ENCODE measurements at places on chromosomes 12 and 14.

- DNase-seq = no peak
Observed at GRCh38 chr14:53875324-53875897, 81.2 kb downstream of the BMP4 start.

DNA sequence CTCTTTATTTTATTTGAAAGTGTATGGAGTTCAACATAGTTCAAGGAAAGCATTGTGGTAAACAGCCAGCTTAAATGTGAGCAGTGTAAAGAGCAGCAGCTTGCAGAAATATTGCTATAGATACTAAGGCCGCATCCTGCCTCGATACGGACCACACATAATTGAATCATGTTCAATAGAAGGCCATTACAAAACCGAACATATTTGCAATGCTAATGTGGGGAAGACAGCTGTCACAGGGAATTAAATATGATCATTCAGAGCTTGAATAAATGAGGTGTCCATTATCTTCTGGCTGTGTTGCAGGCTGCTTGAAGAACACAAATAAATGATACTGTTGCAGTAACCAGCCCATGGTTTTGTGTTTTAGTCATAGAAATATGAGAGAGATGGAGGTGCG is 173.2 kb downstream of the BRMS1L start:
- DNase-seq = no peak

DNA sequence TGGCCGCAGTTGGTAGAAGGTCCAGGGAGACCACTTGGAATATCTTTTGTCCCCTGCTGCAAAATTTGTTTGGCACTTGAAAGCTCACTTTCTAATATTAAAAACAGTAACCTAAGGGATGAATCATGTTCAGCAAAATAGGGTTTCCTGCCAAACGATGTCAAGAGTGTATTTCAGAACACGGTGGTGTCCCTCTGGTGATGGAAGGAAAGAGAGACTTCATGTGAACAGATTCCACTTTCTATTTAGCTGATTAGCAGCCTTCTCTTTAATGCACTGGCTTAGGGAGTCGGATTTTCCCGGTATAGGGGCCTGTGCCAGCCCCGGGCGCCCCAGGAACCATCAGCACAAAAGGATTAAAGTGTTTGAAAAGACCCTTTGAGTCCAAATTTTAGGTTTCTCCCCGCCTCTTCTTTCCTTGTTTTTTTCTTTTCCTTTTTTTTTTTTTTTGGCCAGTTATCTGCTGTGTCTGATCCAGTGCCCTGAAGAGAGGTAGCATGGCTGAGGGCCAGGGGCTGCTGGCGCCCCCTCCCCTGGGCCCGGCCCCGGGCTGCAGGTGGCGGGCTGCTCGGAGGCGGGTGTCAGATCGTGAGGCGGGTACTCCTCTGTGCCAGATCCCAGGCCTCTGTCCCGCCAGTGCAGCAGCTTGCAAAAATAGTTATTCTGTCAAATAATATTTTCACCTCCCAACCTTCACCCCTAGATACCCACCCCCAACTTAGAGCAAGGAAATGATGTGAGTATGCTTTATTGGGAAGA is 88.3 kb downstream of the TESC start:
- DNase-seq = no peak

DNA sequence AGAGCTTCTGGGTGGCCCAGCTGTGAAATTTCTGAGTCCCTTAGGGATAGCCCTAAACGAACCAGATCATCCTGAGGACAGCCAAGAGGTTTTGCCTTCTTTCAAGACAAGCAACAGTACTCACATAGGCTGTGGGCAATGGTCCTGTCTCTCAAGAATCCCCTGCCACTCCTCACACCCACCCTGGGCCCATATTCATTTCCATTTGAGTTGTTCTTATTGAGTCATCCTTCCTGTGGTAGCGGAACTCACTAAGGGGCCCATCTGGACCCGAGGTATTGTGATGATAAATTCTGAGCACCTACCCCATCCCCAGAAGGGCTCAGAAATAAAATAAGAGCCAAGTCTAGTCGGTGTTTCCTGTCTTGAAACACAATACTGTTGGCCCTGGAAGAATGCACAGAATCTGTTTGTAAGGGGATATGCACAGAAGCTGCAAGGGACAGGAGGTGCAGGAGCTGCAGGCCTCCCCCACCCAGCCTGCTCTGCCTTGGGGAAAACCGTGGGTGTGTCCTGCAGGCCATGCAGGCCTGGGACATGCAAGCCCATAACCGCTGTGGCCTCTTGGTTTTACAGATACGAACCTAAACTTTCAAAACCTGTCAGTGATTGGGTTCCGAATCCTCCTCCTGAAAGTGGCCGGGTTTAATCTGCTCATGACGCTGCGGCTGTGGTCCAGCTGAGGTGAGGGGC is 38.9 kb downstream of the DAD1 start:
- DNase-seq = peak; percentile 41

- DNase-seq = no peak
Observed at GRCh38 chr14:76217179-76217578, 65.5 kb downstream of the GPATCH2L start.

GRCh38 chr12:45737638-45738037 is 8.1 kb downstream of the ARID2 start:
- no peak for DNase-seq

DNA sequence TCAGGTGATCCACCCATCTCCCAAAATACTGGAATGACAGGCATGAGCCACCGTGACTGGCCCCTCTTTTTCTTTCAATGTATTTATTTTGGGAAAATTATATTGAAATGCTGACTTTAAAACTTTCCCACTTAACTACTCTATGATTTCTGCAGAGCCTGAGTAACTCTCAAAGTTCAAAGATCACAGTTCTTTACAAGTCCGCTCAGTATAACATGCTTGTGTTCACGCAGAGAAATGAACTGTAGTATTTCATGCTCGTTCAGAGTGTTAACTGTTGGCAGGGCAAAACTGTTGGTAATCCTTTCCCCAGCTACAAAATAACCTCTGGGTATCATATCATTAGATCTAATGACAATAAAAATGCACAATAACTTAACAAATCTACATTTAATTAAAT is 50.7 kb upstream of the ADAMTS20 start:
- no peak for DNase-seq

DNA sequence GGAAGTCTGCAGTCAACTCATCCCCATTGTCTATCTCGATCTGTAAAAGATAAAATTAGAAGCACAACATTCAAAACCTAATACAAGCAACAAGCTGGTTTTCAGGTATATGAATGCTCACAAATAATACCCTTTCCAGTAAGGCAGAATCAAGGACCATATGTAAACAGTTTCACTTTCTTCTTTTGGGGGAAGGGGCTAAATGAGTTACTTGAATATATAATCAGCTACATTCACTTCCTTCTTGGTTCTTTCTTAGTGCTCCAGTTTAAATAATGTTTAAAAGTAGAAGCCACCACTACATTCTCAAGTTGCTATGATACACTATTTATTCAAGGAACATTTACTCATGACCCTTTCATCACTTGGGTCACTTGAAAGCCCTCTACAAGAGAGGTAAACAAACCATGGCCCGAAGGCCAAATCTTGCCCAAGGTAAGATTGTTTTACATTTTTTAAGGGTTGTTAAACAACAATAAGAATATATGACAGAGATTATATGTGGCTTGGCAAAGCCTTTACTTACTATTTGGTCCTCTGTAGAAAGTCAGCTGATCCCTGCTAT is 10.3 kb downstream of the TWF1 start:
- DNase-seq = no peak

DNA sequence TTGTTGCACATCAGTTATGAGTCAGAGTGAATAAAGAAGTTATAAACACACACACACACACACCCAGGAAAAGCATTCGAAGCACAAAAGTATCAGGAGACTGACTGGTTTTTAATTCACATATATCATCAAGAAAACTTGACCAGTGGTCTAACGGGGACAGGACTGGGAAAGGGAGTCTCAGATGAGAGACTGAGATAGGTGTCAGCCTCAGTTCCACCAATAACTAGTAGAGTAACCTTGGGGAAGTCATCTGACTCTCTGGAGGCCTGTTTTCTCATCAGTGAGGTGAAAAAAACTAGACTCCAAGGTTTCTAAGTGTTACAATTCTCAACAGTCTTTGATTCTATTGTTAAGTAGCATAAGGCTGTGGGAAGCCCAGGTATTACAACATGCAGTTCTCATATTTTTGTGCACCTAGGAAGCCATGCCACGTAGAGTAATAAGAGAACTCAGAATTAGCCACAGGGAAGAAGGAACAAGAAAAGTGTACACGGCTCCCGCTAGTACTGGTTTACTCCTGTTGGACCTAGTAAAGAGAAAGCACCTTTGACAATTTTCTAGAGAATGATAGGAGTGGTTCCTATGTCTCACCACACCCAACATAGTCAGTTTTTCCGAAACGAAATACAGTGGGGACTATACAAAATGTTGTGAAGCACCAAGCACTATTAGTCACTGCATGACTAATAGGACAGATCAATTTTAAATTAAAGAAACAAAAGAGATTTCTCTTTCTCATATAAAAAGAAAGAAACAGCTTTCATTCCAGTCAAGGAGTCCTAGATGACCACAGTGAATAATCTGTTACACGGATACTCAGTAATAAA is 5.0 kb downstream of the PPTC7 start:
- DNase-seq = peak; percentile 62

GRCh38 chr14:81208489-81208888 is 12.3 kb downstream of the GTF2A1 start:
- DNase-seq = peak; percentile 65

DNA sequence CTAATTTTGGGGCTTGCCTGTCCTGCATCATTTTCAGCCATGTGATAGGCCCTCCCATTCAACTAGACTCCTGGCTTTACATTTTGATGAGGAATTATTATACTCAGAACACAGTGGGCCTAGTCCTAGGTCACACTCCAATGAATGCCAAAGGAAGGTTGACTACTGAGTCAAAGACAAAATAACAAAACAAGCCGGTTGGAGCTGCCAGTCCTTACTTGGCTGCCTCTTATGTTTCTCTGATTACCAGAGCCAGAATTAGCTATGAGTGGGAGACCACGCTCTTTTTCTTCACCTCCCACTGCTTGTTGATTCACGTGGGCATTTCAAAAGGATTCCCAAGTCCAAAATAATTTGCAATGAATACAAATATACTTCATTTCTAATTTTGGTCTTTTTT is 78.1 kb upstream of the USP44 start:
- DNase-seq = no peak

DNA sequence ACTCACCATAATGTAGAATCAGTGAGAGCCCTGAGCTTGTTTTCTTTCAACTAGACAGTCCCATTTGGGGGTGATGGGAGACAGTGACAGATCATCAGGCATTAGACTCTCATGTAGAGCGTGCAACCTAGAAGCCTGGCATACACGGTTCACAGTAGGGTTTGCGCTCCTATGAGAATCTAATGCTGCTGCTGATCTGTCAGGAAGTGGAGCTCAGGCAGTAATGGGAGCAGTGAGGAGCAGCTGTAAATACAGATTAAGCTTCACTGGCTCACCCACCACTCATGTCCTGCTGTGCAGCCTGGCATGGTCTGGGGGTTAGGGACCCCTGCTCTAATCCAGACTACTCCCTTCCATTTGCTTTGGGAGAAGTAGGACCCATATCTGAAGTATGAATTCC is 55.6 kb downstream of the FNTB start:
- peak; percentile 78 for DNase-seq

DNA sequence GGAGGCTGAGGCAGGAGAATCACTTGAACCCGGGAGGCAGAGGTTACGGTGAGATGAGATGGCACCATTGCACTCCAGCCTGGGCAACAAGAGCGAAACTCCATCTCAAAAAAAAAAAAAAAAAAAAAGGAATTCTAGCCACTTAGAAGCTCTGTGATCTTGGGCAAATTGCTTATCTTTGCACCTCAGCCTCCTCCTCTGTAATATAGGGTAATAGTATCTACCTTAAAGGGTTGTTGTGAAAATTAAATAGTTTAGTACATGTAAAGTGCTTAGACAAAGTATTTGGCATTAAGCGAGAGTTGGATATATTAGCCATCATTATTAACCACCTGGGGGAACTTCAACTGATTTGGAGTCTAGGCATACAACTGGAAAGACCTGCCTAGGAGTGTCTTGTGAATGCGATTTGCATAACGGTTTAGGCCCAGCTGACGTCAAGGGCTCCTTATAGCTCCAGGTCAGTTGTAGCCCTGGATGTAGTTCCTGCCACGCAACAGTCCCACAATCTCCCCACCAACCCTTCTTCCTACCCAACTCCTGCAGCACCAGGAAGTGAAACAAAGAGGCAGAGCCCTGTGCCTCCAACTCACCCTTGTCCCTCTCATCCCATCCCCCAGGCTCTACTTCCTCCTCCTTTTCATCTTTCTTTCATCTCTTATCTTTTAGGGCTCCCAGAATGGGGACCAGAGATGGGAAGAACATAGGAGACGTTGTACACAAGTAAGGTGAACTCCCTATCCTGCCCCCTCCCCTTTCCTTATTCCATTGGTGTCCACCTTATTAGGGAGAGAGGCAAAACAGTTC is 2.1 kb upstream of the IL23A start:
- no peak for DNase-seq
